NCI-H460 (cell line): ENCODE measurements at places on chromosomes 1 and 21. TPM values are rescaled to one million over a fixed set of nuclear protein-coding genes. Genes with fewer than 3 reads are reported as not detected.

The LAMC1 gene
- total RNA-seq = 540 and 549 TPM in 2 replicates

The SLC44A5 gene
- 4.8 and 5.9 TPM in 2 replicates for total RNA-seq

The FMOD gene
- total RNA-seq = 0.38 and 0.45 TPM in 2 replicates

The C1orf185 gene
- total RNA-seq = not detected in 2 replicates

The OR13G1 gene
- not detected in 2 replicates for total RNA-seq

The SLFNL1 gene
- 0.05 TPM in 1 of 2 replicates, not detected in the other for total RNA-seq

The GNAT2 gene
- not detected in 2 replicates for total RNA-seq

The OR2L8 gene
- not detected in 2 replicates for total RNA-seq

The BRDT gene
- total RNA-seq = not detected in 2 replicates

The CD84 gene
- not detected in 2 replicates for total RNA-seq

The TMEM59 gene
- total RNA-seq = 131 and 161 TPM in 2 replicates

The ERICH3 gene
- not detected in 2 replicates for total RNA-seq

The RGS13 gene
- not detected in 2 replicates for total RNA-seq

The DRAXIN gene
- 0.02 and 0.03 TPM in 2 replicates for total RNA-seq

The OLFML2B gene
- total RNA-seq = not detected in 2 replicates

The NTRK1 gene
- 5.5 and 6.0 TPM in 2 replicates for total RNA-seq

The SLC5A9 gene
- not detected in 2 replicates for total RNA-seq

The TLR5 gene
- 0.05 and 0.06 TPM in 2 replicates for total RNA-seq

The TNFRSF14 gene
- 1.5 and 2.5 TPM in 2 replicates for total RNA-seq

The FHL3 gene
- total RNA-seq = 0.92 and 1.2 TPM in 2 replicates

The TSSK3 gene
- 0.57 and 0.98 TPM in 2 replicates for total RNA-seq

The MAP3K21 gene
- total RNA-seq = 21.6 and 22.9 TPM in 2 replicates

The TDRD10 gene
- not detected in 2 replicates for total RNA-seq

The ST6GALNAC5 gene
- 0.23 and 0.32 TPM in 2 replicates for total RNA-seq

The TIAM1 gene
- total RNA-seq = 1.1 and 2.7 TPM in 2 replicates

The S100A16 gene
- 96.5 and 101 TPM in 2 replicates for total RNA-seq

The FYB2 gene
- not detected in 2 replicates for total RNA-seq

The GJB5 gene
- not detected in 2 replicates for total RNA-seq

The RSPH1 gene
- 0.02 TPM in 1 of 2 replicates, not detected in the other for total RNA-seq

The ZNF697 gene
- 1.8 and 3.2 TPM in 2 replicates for total RNA-seq

The SELL gene
- not detected in 2 replicates for total RNA-seq

The TFF2 gene
- not detected in 2 replicates for total RNA-seq

The RIPK4 gene
- 1.4 and 1.8 TPM in 2 replicates for total RNA-seq

The FCAMR gene
- total RNA-seq = not detected in 2 replicates

The CDA gene
- total RNA-seq = 0.35 TPM in 1 of 2 replicates, not detected in the other

The LIX1L gene
- total RNA-seq = 48.1 and 51.0 TPM in 2 replicates

The PYGO2 gene
- total RNA-seq = 33.5 and 34.0 TPM in 2 replicates

The ZSWIM5 gene
- total RNA-seq = 2.6 and 2.9 TPM in 2 replicates

The GADD45A gene
- total RNA-seq = 124 and 137 TPM in 2 replicates

The BGLAP gene
- 0.50 TPM in 1 of 2 replicates, not detected in the other for total RNA-seq

The PLA2G2F gene
- total RNA-seq = not detected in 2 replicates

The GPATCH3 gene
- 6.7 and 7.5 TPM in 2 replicates for total RNA-seq

The NEGR1 gene
- 1.9 and 2.3 TPM in 2 replicates for total RNA-seq

The SPATA1 gene
- total RNA-seq = 0.64 TPM in 1 of 2 replicates, not detected in the other

The C4BPB gene
- total RNA-seq = not detected in 2 replicates

The SLC30A7 gene
- total RNA-seq = 23.1 and 25.6 TPM in 2 replicates

The TRIM58 gene
- not detected in 2 replicates for total RNA-seq

The FCRL3 gene
- total RNA-seq = not detected in 2 replicates

The FAM229A gene
- 3.6 and 5.0 TPM in 2 replicates for total RNA-seq

The LAMB3 gene
- 19.1 and 19.7 TPM in 2 replicates for total RNA-seq

The PEAR1 gene
- total RNA-seq = 0.27 and 0.29 TPM in 2 replicates

The PLEKHA6 gene
- 0.07 and 0.14 TPM in 2 replicates for total RNA-seq

The RGS18 gene
- total RNA-seq = not detected in 2 replicates

The DNMT3L gene
- not detected in 2 replicates for total RNA-seq

The PWP2 gene
- 2.2 and 2.5 TPM in 2 replicates for total RNA-seq

The FAM72A gene
- total RNA-seq = 26.8 and 34.6 TPM in 2 replicates

The HFM1 gene
- 2.3 and 2.7 TPM in 2 replicates for total RNA-seq

The KHDC4 gene
- 64.7 and 86.5 TPM in 2 replicates for total RNA-seq

The JAM2 gene
- 0.25 TPM in 1 of 2 replicates, not detected in the other for total RNA-seq
